Osteocyte (in vitro differentiated cells): ENCODE measurements at places on chromosomes 16 and 17. TPM values are rescaled to one million over a fixed set of nuclear protein-coding genes. Genes with fewer than 3 reads are reported as not detected.

GRCh38 chr17:49834118-49834743 is 13.6 kb downstream of the TAC4 start:
- no peak overlapping the region for H3K4me3 ChIP-seq
- peaks cover 30% of the 10 kb centered on the region for H3K4me1 ChIP-seq
- no peak overlapping the region for H3K27ac ChIP-seq

SPN gene
- total RNA-seq = not detected in 2 replicates

DNA sequence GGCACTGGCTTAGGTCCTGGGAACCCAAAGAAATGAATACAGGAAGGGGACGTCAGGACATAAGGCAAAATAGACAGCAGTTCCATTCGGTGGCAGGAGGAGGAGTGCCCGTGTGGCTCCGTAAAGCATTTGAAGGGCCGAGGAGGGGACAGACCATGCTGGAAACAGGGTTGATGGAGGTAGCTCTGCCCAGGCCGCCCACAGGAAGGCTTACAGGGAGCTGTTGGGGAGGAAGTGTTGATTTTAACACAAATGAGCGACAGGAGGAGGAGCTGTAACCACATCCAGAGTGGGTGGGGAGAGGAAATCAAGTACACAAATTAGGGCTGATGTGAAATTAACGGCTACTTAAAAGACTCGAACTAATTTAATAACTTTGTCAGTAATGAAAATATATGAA is 54.6 kb downstream of the RBFOX3 start:
- H3K36me3 ChIP-seq = no peaks in the 10 kb centered on the region
- no peaks in the 10 kb centered on the region for H3K27me3 ChIP-seq
- H3K4me1 ChIP-seq = no peaks in the 10 kb centered on the region
- no peak for DNase-seq

GRCh38 chr17:58577696-58578095 is 63.3 kb upstream of the MTMR4 start:
- peaks cover 16% of the 10 kb centered on the region for H3K27me3 ChIP-seq
- no peak overlapping the region for H3K4me3 ChIP-seq
- H3K4me1 ChIP-seq = peaks cover 6% of the 10 kb centered on the region
- DNase-seq = no peak
- H3K27ac ChIP-seq = no peak overlapping the region
- H3K36me3 ChIP-seq = no peaks in the 10 kb centered on the region

DNA sequence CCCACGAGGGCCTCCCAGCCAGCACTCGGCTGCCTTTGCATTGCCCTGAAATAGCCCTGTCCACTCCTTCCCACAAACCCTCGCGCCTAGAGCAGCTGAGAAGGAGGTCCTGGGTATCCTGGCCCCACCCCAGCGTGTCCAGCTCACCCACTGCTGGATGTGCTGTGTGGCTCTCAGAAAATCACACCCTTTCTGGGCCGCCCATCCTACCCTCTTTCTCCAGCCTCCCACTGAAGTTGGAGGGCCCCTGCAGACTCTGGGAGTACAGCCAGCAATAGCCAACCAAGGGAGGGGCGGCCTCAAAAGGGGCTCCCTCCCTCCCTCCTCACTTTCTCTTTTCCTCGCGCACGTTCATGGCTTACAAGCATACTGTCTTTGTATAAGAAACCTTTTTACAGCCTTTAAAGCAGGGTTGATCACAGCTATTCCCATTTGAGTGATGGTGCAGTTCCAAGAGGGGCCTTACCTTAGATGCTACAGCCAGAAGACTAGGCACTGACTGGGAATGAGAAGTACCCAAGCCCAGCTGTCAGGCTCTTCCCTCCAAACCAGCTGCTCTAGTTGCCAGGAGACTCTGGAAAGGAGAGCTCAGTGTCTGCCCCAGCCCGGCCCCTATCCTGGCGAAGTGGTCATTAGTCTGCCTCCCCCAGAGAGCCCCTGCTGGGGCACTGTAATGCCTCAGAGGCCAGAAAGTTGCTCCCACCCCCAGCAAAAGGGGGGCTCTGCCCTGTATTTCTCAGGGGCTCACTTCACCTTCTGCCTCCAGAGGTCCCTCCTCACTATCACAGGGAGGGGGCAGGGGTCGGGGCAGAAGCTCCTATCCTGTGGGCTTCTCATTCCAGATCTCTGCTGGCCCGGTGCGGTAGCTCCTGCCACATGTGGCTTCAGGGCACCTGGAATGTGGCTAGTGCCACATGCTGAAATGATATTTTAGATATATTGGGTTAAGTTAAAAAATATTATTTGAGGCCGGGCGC is 38.1 kb downstream of the DCAKD start:
- H3K4me3 ChIP-seq = no peak overlapping the region
- peaks cover 14% of the 10 kb centered on the region for H3K4me1 ChIP-seq
- DNase-seq = no peak
- no peak overlapping the region for H3K27ac ChIP-seq
- no peaks in the 10 kb centered on the region for H3K36me3 ChIP-seq

DNA sequence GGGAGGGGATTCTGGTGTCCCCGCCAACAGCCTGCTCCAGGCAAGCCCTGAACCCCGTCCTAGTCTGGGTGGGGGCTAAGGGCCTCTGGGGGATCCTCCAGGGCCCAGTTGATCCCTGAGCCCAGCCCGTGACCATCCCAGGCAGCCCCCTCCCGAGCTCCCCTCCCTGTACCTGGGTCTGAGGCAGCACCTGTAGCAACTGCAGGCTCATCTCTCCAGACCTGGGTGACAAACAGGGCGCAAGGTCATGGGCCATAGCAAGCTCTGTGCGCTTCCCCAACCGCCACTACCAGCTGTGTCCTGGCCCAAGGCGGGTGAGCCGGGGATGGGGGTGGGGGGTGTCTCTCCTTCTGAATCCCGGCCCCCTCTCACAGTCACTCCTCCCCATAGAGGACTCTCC is 10.6 kb downstream of the CNGB1 start:
- H3K4me3 ChIP-seq = no peak overlapping the region
- no peaks in the 10 kb centered on the region for H3K4me1 ChIP-seq
- H3K36me3 ChIP-seq = no peaks in the 10 kb centered on the region
- H3K27ac ChIP-seq = no peak overlapping the region
- H3K27me3 ChIP-seq = peaks cover 25% of the 10 kb centered on the region
- no peak for DNase-seq

MAPT gene
- total RNA-seq = 1.1 and 1.6 TPM in 2 replicates

DNA sequence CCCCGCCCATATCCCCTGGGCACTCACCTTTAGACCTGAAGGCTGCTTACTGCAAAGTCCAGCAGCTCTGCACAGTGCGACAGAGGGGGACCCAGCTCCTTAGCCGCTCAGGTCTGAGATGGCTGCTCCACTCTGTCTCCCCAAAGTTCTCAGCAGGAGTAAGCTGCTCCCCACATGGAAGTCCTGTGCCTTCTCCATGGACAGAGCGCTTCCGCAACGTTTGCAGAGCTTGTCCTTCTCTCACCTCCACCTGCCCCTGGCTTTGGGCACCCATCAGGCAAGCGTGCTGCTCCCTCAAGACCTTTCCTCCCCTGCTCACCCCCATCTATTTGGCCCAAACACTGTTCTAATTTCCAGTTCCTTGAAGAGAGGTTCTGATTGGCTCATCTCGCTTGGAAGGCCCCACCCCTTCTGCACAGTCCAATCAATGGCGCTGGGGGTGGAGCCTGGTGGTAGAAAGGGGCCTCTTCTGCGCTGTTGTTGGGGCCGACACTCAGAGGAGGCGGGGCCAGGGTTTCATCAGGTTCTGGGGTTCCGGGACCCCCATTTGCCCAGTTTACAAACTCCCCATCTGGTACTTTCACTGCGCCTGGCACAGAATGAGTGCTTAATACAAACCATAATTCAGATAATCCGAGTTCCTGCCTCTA is 137.2 kb downstream of the CYLD start:
- no peaks in the 10 kb centered on the region for H3K36me3 ChIP-seq
- H3K27me3 ChIP-seq = peaks cover 7% of the 10 kb centered on the region
- no peaks in the 10 kb centered on the region for H3K4me1 ChIP-seq
- H3K27ac ChIP-seq = no peak overlapping the region

- no peaks in the 10 kb centered on the region for H3K27me3 ChIP-seq
- H3K27ac ChIP-seq = no peak overlapping the region
- H3K4me3 ChIP-seq = no peak overlapping the region
- H3K4me1 ChIP-seq = peaks cover 14% of the 10 kb centered on the region
- peaks cover 16% of the 10 kb centered on the region for H3K36me3 ChIP-seq
Measured at GRCh38 chr16:8929086-8929748, 34.5 kb downstream of the USP7 start.

DNA sequence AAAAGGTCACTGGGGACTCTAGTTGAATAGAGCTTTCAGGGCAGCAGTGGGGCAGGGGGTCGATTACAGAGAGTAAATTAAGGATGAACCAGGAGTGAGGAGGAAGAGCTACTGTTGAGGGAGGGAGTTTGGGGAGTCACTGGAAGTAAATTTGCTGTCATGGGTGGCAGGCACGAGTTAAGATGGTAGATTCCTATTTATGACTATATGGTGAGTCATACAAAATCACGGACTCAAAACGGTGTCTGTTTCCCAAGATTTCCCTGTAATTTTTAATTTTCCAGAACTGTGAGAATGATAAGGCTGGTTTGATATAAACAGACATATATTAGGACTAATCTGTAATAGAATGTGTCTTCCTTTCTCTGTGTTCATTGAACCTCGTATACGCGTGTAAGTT is 287.6 kb upstream of the GOT2 start:
- no peak overlapping the region for H3K27ac ChIP-seq
- H3K4me1 ChIP-seq = peaks cover 6% of the 10 kb centered on the region
- no peak overlapping the region for H3K4me3 ChIP-seq

- H3K27me3 ChIP-seq = peaks cover 6% of the 10 kb centered on the region
- no peaks in the 10 kb centered on the region for H3K36me3 ChIP-seq
- no peak for DNase-seq
- H3K27ac ChIP-seq = no peak overlapping the region
- no peak overlapping the region for H3K4me3 ChIP-seq
Measured at GRCh38 chr17:30345527-30346075, 11.7 kb upstream of the TMIGD1 start.

ADAD2 gene
- not detected in 2 replicates for total RNA-seq

DNA sequence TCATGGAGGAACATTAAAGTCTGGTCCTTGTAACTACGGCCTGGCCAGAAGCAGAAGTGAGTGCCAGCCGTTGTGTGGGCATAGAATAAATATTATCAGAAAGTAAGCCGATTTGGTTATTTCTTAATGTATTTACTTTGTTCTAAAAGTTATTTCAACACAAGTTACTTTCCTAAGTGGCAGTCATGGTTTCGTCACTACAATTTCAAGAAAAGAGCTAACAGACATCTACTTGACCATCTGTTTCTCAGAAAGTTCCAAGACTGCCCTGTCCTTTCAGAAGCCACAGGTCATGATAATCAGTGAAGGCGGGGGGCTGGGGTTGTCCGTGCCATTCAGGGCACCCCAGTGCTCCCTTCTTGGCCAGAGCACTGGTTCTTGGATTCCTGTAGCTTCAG is 14.9 kb upstream of the FASN start:
- peaks cover 4% of the 10 kb centered on the region for H3K36me3 ChIP-seq
- H3K4me1 ChIP-seq = peaks cover 5% of the 10 kb centered on the region
- no peak overlapping the region for H3K27ac ChIP-seq
- no peak for DNase-seq
- H3K27me3 ChIP-seq = no peaks in the 10 kb centered on the region

C17orf107 gene
- total RNA-seq = 0.78 and 1.3 TPM in 2 replicates

KRTAP2-1 gene
- total RNA-seq = not detected in 2 replicates

- peaks cover 13% of the 10 kb centered on the region for H3K4me1 ChIP-seq
- H3K27me3 ChIP-seq = no peaks in the 10 kb centered on the region
- H3K36me3 ChIP-seq = peaks cover 7% of the 10 kb centered on the region
- H3K4me3 ChIP-seq = no peak overlapping the region
- no peak overlapping the region for H3K27ac ChIP-seq
- no peak for DNase-seq
Measured at GRCh38 chr17:3799181-3799945, 1.6 kb downstream of the ITGAE start.

RPUSD1 gene
- total RNA-seq = 20.8 and 24.3 TPM in 2 replicates

RDM1 gene
- total RNA-seq = 0.35 TPM in 1 of 2 replicates, not detected in the other

DNA sequence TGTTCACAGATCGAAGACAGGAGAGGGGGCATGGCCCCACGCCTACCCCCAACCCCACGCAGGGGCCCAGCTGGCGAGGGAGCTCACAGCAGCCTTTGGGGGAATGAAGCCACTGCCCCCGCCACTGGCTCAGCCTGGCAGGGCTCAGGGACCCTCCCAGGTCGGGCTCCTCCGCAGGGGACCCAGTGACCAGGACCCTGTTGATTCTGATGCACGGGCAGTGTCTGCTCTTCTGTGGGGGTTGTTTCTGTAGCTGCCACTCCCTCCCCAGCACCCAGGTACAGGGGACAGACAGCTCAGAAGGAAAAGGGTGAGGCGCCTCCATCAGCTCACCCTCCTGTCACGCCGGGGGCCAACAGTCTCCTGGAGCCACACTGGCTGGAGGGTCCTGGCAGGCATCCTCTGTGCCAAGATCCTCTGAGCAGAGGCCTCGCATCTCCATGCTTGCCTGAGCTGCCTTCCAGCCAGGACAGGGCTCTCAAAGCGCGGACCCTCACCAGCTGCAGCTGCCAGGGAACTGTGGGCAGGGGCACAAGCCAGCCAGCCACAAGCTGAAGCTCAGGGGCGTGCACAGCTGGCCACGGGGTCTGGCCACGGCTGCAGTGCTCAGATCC is 49.1 kb downstream of the ZNF778 start:
- peaks cover 9% of the 10 kb centered on the region for H3K4me1 ChIP-seq
- no peaks in the 10 kb centered on the region for H3K27me3 ChIP-seq
- DNase-seq = no peak
- no peak overlapping the region for H3K4me3 ChIP-seq
- peaks cover 19% of the 10 kb centered on the region for H3K36me3 ChIP-seq

GRCh38 chr16:80107900-80108299 is 432.9 kb upstream of the DYNLRB2 start:
- H3K27ac ChIP-seq = no peak overlapping the region
- peaks cover 4% of the 10 kb centered on the region for H3K27me3 ChIP-seq
- no peak for DNase-seq
- no peaks in the 10 kb centered on the region for H3K4me1 ChIP-seq

CCL11 gene
- not detected in 2 replicates for total RNA-seq

TOP2A gene
- total RNA-seq = 41.9 and 43.3 TPM in 2 replicates

GLIS2 gene
- total RNA-seq = 58.6 and 59.9 TPM in 2 replicates

- H3K4me3 ChIP-seq = no peak overlapping the region
- no peak overlapping the region for H3K27ac ChIP-seq
- DNase-seq = peak; percentile 69
Measured at GRCh38 chr17:77724876-77725615, 233.5 kb upstream of the TNRC6C start.

SDF2 gene
- 71.0 and 73.0 TPM in 2 replicates for total RNA-seq

DNA sequence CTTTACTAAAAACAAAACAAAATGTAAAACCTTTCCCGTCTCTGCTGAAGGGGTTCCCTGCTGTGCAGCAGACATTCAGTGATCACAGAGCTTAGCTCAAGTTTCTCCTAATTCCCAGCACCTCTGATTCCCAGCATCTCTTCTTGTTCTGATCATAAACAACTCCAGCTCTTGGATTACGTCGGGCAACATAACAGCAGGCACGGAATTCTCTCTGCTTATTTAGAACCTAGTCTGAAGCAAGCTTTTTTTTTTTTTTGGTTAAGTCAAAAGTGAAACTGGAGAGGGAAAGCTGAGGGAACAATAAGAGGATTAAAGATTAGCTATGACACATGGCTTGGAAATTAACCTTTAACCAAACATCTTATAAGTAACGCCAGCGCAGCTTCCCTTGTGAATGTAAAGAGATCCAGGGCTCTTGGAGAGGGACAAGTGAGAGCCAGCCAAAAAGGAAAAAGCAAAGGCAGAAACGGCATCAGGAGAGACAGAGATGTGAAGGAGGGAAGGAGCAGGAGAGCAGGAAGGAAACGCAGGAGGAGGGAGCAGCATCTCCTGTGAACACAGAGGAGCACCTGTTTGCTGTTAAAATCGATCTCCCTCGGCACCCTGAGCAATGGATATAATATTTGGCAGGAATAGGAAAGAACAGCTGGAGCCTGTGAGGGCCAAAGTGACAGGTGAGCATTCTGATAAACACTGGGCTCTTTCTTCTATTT is at the start of gene BCO1:
Gene BCO1 (plus strand): TSS at position 394 of the 716 bp plus-strand sequence. CDS start 220 bp downstream, at position 614.
- no peaks in the 10 kb centered on the region for H3K36me3 ChIP-seq
- DNase-seq = no peak
- H3K4me1 ChIP-seq = peaks cover 13% of the 10 kb centered on the region
- H3K27me3 ChIP-seq = peaks cover 3% of the 10 kb centered on the region
- peak within 1 kb of the TSS; percentile 66 for H3K4me3 ChIP-seq
